ENCODE measurements at places on chromosomes 7 and 10.

DNA sequence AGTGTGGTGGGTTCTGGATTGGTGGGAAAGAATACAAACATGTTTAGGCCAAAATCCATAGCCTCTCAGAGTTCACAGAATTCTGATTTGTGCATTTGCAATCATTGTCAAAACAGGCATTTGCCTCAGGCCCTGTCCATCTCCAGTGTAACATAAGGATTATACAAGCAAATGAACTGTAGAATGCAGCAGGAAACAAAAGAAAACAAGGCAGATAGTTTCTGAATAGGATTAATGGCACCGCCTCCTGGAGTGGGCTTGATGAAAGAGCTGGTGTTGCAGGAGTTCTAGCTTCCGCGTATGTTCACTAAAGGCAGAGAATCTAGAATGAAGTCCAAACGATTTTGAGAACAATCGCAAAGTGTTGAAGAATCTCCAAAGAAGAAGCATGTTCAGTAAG lies 11.3 kb upstream of the MPP7 start:
- DNase-seq: no peak

DNA sequence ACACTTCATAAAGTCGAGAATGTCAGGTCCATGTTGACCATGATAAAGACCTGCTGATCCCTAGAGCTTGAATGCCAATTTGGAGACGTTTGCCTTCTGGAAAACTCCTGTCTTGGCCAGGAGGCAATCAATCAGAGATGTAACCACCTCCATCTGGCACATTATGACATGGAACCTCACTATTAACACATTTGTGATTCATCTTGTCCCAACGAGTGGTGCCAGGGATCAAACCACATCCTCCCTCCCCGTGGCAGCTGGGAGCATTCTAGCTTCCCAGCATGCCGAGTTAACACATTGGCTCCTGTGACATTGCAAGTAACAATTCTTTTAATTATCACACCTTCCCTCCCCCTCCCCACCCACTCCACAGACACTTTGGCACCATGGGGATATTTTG lies 84.0 kb upstream of the PPP1R17 start:
- no peak for DNase-seq

- DNase-seq: no peak
These were observed 151.1 kb downstream of the ELMO1 start for GRCh38 chr7:37297546-37297945.

GRCh38 chr10:110524179-110524858 lies 26.6 kb downstream of the DUSP5 start:
- no peak for DNase-seq

DNA sequence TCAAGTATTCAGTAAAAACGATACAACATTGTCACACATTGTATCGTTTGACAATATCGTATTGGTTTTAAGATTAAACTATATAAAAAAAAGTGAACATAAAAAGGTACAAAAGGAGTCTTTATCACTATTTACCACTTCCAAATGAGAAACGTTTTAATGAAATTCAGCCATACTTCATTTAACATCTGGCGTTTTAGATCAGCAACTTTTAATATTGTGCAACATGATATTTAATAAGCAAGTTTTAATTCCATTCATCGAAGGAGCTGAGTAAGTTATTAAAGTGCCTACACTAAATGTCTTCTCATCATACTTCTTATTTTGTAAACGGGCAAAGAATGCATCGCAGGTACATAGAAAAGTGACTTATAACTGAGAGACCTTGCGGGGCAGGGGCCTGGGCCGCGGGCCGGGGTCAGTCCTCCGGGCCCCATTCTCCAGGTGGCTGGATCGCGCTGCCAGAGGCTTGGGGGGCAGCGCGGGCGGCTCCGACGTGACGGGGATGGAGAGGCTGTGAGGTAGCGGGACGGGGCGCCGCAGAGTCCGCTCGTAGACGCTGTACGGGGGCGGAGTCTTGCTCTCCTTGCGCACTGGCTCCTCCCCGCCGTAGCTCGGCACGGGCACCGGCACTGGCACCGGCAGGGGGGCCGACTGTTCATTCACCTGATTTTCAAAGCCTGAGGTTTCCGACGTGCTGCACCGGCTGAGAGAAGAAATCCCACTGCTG lies 165.8 kb upstream of the IMMP2L start:
- DNase-seq: no peak

- no peak for DNase-seq
These were observed 169.3 kb upstream of the LRGUK start for GRCh38 chr7:133957845-133958244.

DNA sequence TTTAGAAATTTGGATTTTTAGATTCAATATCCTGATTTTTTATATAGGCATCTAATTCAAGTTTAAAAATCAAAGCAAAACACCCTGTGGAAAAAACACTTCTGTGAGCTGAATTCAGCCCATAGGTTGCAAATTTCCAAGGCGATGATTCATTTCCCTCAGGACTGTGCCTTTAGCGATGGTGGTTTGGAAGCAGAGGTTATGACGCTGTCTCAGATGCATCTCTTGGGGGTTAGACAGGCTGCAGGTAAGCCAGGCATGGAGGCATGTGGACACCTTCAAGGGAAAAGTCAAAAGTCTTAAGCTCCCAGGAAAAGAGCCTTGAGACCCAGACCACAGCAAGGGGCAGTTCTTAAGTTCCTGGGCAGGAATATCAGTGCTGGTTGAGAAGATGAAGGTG lies 9.5 kb upstream of the FRA10AC1 start:
- DNase-seq: no peak

DNA sequence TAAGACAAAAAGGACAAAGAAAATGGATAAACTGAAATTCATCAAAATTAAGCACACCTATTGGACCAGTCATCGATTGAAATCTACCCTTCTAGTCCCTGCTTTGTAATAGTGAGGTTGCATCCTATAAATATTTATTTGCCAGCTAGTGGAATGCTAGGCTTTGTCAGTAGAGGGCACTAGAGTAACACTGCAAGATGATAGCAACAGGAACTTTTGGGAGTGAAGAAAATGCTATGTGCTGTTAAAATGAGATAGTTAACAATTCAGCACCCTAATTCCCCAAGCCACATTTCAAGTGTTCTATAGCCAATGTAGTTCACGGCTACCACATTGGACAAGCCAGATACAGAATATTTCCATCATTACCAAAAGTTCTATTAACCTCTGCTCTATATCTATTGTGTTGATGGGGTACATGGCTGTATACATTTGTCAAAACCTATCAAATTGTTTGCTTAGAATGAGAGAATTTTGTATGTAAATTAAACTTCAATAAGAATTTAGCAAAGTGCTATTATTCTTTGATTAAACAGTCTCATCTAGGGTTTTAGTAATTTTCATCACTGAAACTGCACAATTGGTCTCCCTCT lies 69.8 kb downstream of the LSMEM1 start:
- DNase-seq: peak; percentile 7

DNA sequence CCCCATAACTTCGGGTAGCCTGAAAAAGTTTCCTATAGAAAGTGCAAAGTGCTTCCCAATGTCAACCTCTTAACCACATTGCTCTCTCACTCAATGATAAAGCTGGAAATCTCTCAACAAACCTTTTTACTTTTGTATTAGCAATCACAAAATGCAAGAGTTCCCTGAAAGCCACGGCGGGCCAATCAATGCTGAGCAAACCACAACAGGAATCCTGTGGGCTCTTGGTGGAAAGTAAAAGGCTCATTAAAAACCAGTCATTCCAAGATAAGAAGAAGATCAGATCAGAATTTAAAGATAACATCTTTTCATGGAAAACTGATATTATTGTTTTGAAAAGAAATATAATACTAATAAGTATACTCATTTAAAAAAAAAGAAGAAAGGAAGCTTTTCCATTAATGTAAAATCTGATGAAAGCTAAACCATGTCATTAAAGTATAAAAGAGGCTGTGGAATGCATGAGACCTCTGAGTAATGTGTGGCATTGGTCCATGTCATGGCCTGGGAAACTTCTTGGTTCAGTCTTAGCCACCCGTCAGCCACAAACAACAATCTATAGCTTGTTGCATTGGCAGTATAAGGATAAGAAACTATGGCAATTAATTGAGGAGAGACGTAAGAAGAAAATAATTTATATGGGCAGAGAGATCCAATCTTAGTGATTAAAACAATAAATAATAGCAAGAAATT lies 1066.1 kb upstream of the SORCS1 start:
- no peak for DNase-seq

GRCh38 chr10:971613-972012 lies 16.6 kb upstream of the GTPBP4 start:
- no peak for DNase-seq

- no peak for DNase-seq
These were observed 144.6 kb downstream of the NRCAM start for GRCh38 chr7:108311446-108312168.

DNA sequence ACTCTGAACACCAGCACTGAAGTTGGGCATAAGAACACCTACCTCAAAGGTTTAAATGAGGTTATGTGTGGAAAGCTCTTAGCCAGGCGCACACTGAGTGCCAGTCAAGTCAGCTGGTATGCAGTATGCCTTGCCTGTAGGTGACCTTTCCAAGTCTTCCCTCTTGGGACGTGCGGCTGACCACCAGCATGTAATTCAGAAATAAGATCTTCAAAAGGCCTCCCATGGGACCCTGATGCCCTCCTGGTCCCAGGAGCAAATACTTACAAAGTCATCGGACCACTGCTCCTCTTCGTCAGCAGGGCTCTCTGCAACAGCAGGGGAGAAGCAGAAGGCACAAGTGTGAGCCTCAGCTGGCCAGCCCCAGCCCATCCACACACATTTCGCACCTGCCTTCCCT lies 40.8 kb downstream of the BLNK start:
- DNase-seq: no peak

GRCh38 chr7:12633582-12633981 lies 53.9 kb upstream of the ARL4A start:
- DNase-seq: no peak

DNA sequence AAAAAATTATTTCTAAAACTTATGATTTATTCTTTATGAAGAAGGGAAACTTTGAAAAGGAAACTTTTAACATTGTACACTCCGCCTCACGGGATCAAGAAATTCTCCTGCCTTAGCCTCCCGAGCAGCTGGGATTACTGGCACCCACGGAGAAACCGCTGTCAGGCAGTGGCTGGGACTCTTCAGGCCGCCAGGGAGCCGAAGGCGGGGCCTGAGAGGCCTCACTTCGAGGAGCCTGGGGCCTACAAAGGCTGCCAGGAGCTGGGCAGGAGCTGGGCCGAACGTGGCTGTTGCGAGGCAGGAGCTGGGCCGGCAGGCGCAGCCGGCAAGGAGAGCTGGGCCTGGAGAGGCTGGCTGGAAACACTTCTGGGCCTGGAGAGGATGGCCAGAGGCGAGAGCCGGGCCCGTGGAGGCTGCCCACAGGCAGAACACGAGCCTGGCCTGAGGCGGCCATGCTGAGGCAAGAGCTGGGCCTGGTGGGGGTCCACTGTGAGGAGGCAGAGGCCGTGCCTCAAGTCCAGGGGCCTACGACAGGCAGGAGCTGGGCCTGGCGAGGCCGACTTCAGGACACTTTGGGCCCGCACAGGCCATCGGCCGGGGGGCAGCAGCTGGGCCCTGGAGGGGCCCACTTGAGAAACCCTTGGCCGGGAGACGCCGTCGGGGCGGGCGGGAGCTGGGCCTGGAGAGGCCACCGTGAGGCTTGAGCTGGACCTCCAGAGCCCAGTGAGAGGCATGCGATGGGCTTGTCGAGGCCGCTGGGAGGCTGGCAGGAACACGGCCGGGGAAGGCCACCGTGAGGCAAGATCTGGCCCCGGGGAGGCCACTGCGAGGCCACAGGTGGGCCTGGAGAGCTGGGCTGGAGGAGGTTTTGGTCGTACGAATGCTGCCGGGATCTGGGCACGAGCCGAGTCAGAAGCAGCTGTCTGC lies 23.7 kb downstream of the MDH2 start:
- DNase-seq: no peak

DNA sequence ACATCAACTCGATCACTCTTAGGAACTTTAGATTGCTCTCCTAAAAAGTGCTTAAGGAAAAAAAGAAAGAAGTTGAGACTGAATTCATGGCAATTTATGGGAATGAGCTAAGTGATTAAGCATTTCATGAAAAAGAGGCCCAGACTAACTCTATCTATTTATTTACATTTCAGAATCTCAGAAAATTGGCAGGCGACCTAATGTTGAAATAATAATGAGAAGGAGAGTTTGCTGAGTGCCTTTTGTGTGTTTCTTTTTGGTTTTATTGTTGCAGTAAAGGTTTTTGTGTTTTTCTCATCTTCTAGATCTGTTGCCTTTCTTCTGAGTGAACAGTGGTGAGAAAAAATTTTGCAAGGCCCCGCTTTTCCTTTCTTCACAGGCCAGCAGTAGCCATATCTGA lies 3.8 kb downstream of the GRK5 start:
- DNase-seq: no peak

DNA sequence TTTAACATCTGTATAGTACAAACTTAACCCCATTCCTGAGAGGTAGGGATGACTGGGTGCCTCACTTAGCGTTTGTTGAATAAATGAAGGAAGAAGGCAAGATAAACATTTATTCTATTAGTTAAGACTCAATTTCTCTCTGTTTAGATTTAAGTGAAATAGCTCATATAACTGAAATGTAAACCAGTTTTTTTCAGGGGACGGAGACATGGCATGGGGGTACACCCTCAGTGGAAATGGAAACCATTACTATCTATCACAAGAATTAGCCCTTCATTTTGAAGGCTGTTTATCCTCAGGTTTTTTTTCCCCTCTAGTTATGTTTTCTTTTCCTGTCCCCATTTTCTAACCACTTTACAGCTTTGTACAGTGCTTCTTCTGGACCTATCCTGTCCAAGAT lies 35.6 kb upstream of the PDLIM1 start:
- no peak for DNase-seq

GRCh38 chr7:122248472-122248871 lies 56.1 kb downstream of the FEZF1 start:
- DNase-seq: no peak
